ENCODE measurements at places on chromosomes 1 and 21. TPM values are rescaled to one million over a fixed set of nuclear protein-coding genes. Genes with fewer than 3 reads are reported as not detected.

SPSB1 gene
- total RNA-seq = 26.3 TPM

SERBP1 gene
- total RNA-seq = 253 TPM

PCP4L1 gene
- total RNA-seq = 0.09 TPM

CLCNKB gene
- 0.08 TPM for total RNA-seq

RAP1GAP gene
- 12.0 TPM for total RNA-seq

NBPF4 gene
- 0.23 TPM for total RNA-seq

KIRREL1 gene
- total RNA-seq = 31.3 TPM

CDC20 gene
- 193 TPM for total RNA-seq

CLIC4 gene
- 37.6 TPM for total RNA-seq

FCRL2 gene
- not detected for total RNA-seq

TMPRSS3 gene
- not detected for total RNA-seq

C4BPA gene
- 0.55 TPM for total RNA-seq

SUSD4 gene
- total RNA-seq = 0.34 TPM

TRAF3IP3 gene
- not detected for total RNA-seq

SYTL1 gene
- total RNA-seq = 0.53 TPM

LAMC2 gene
- total RNA-seq = 21.0 TPM

CADM3 gene
- total RNA-seq = 0.15 TPM

IKBKE gene
- total RNA-seq = 8.0 TPM

TEKT2 gene
- not detected for total RNA-seq

ANGPTL3 gene
- not detected for total RNA-seq

RNU1-3 gene
- total RNA-seq = not detected

IRF6 gene
- total RNA-seq = 0.10 TPM

MYBPHL gene
- not detected for total RNA-seq

RIMKLA gene
- 1.1 TPM for total RNA-seq

LEMD1 gene
- not detected for total RNA-seq

RSRP1 gene
- total RNA-seq = 25.3 TPM

Data from A549 treated with RU486 at 1 μM for 4 hours (cell line).